ENCODE measurements at places on chromosomes 7 and 10.

GRCh38 chr7:122225874-122226273, 78.7 kb downstream of the FEZF1 start:
- DNase-seq = no peak

GRCh38 chr7:102451371-102452054, 13.2 kb downstream of the ALKBH4 start:
- no peak for DNase-seq

DNA sequence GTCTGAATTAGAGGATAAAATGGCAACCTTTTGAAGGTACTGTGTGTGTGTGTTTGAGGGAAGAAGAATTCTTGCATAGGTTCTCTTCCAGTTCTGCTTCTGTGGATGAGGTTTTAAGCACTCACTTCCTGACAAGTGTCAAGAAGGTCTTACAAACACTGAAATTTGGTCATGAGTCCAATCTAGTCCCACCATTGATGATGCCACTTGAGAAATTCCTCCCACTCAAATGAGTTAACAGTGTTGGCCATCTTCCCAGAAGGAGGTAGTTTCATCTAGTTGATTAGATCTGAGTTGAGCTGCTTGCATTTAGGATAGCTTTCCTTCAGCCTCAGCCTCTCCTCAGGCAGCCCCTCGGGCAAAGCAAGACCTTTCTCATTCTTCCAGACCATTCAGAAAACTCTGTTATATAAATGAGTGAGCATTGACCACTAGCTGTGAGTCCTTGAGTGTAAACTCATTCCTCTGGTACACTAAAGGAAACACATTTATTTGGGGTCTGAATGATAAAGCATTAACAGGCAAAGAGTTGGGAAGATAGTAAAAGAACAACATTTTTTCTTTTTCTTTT, 189.5 kb downstream of the TRIL start:
- peak; percentile 63 for DNase-seq

DNA sequence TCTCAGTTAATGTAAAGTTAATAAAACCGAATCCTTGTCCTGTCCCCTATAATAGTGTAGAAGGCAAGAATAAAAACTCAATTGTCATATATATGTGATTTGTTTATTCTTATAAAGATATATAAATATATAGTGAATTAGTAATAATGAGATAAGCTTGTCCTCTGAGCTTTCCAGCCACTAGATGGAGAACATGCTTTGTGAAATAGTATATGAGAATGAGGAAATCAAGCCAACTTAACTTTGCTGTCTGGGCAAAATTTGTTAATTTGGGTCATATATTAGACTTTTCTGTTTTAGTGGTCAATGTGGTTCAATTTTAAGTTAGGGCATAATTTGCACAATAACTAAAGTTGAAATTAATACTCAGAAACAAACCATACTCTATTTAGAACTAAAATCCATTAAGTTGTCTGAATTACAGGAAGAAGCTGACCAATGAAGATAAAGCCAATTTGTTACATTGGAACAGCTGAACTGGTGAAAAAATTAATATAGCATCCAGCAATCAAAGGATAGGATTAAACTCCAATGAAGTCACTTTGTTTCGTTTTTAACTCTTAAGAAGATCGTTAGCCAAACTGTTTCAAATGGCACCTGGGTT, 595.0 kb downstream of the ARL4A start:
- peak; percentile 28 for DNase-seq

- DNase-seq = peak; percentile 10
Observed at GRCh38 chr10:23422003-23422411, 16.9 kb upstream of the OTUD1 start.

DNA sequence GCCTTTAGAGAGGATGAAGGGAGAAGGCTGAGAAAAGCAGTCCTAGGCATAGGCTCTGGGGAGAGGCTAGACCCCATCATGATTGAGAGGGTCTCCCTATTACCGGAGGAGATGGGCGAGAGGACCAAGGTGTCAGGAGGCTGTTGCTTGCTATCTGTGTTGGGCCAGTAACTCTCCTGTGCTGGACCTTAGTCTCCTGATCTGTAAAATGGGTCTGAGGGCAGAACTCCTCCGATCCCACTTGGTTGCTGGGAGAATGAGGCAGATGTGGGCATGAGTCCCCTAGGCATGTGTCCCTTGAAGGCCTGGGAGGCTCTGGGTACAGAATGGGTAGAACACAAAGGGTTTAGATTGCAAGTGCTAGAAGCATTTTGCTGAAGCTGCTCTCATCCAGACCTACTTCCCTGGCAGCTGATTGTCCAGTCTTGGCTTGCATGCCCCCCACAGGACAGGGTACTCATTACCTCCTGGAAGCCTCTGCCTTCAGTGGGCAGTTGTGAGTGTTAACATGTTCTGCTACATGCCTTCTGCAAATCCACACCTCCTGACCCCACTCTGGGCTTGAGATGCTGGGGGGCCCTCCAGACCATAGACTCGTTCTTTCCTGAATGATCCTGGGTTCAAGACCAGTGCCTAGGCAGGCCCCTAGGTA, 4.4 kb downstream of the ZMIZ1 start:
- DNase-seq = no peak

DNA sequence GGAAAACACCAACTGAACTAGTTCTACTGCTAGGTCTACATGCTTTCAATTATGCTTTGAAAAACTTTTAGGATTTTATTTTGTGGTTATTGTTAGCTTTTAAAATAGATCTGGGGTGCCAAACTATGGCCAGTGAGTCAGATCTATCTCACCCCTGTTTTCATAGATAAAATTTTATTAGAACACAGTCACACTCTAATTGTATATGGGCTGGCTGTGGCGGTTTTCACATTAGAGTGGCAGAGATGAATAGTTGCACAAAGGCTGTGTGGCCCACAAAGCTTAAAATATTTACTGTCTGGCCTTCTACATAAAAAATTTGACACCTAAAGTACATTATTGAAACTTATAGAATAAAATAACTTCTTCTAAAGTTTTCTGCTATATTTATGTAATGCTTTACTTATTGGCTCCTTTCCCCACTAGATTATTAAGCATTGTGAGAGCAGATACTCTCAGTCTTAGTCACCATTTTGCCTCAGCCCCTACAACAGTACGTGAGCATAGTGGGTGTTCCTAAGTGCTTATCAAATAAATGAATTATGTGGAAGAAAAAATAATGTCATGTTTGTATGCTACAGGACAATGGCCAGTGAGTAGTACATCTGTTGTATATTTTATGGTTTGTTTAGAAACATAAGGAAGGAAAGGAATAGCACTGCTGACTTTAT, 5.4 kb upstream of the SUV39H2 start:
- peak; percentile 64 for DNase-seq

DNA sequence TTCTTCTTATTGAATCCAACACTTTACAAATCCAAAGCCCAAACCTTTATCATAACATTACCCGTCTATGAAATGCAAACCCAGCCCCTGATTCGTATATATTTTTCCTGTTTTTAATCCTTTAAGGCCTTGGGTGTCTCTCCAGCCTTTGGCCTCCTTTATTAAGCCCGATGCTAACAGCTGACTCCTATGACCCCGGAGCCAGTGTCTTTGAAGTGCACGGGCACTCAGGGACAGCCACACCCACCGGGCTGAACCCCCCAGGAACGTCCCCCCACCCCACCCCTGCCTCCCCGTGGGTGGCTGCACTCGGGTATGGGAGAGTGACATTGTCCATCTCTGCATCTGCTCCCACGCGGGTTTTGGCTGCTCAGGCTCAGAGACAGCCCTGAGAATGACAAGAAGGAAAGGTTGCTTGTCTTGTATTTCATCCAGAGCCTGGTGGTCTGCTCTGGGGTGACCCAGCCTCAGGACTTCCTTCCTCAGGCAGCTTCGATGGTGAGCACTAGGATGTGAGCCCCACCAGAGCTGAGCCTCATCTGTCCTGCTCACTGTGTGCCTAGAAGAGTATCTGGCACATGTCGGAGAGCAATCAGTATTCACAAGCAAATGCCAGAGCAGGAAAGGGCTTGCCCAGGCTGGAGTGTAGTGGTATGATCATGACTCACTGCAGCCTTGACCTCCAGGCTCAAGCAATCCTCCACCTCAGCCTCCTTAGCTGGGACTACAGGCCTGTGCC, 210.4 kb downstream of the SKIDA1 start:
- DNase-seq = no peak

DNA sequence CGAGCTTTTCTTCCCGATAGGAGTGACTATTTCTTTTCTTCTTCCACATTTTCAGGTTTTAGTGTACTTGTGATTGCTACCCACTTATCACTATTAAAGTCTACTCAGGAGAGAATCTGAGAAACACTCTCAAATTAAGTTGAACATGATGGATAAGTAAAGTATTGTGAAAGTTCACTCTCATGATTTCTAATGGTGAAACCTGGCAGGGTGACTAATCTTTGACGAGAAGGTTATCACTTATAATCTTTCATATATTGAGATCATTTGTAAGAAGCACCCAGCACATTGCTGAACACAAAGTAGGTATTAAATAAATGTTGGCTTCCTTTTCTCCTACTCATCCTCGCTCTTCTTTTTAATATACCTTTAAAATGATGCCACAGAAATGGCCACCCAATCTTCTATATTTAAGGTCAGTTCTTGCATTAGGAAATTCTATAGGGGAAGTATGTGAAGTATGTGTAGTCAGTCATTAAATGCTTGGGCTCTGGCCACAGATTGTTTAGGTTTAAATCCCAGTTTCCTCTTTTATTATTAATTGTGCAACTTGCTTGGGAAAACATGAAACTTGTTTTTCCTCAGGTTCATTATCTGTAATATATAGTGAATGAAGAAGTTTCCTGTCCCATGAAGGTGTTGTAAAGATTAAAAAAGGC, 3.1 kb upstream of the CFTR start:
- no peak for DNase-seq

DNA sequence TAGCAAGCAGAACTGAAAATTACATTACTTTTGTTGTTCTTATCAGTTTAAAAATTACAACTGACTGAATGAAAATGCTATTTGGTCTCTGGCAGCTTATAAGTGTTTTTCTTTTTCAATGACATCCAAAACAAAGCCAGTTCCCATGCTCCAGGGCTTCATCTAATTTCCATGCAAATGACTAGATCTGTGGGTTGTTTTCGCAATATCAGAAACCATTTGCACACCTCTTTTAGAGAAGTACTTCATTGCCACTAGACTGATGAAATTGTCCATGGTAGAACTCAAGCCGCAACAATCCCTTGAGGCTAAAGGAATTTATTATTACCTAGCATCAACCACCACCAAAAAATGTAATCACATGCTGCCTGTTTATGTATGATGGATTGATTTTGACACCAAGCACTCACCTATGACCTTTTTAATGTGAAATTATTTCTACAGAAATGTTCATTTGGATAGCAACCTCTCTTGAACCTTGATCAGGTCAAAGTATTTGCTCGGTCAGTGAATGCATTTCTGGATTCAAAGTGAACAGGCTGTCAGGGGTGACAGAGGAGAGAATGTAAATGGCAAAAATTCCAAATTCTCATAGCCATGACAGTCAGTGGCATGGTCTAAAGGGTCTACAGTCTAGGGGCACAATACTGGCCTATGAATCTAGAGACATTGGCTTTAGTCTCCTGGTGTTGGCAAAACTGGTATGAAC, 769.3 kb downstream of the SORCS1 start:
- no peak for DNase-seq

- DNase-seq = no peak
Observed at GRCh38 chr7:3955751-3956696, 655.0 kb downstream of the SDK1 start.

DNA sequence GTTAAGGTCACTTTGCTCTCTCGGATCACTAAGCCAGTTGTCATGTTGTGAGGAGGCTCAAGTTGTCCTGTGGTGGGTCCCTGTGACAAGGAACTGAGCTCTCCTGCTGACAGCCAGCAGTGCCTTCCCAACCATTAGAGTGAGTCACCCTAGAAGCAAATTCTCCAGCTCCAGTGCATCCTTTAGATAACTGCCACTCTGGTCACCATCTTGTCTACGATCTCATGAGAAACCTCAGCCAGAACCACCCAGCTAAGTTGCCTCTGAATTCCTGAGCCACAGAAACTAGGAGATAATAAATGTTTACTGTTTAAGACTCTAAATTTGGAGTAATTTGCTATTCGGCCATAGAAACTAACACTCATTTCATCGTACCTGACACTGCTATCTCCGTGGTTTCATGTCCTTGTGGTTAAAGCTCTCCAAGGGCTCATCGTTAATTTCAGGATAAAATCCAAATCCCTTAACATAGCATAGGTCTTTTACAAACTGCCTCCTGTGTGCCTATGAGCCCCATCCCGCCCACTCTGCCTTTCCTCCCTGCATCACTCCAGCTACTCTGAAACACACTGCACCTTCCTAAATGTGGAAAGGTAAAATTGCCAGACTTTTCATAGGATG, 56.5 kb upstream of the WIPF3 start:
- no peak for DNase-seq

DNA sequence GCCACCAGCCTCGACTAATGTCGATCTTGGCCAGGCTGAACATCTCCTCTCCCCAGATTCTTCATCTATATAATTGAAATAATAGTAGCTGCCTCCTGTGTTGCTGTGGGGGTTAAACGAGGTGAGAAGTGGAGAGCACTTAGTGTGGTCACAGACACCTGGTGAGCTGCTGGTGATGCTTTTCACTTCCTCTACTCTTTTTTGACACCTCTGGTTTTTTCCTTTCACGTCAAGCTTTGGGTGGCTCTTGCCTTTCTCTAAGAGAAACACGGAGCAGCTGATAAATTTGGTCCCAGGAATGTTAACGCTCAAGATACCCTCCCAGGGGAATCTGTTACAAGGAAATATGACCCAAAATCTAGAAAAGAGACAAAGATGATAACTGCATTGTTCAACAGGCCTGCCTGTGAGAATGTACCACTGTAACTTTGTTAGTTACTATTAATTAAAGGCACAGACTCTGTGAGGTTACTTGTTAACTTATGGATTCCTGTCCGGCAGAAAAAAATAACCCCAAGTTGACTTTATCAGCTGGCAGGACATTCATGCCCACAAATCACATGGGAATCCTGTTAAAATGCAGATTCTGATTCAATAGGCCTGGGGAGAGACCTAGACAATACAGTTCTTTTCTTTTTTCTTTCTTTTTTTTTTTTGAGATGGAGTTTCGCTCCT, 9.5 kb upstream of the NPFFR1 start:
- DNase-seq = no peak

- DNase-seq = no peak
Observed at GRCh38 chr7:776992-777727, 50.1 kb upstream of the PRKAR1B start.

- DNase-seq = peak; percentile 83
Observed at GRCh38 chr7:78279032-78279431, 480.5 kb downstream of the PHTF2 start.

- DNase-seq = peak; percentile 17
Observed at GRCh38 chr7:111516612-111517011, 45.7 kb downstream of the IMMP2L start.

DNA sequence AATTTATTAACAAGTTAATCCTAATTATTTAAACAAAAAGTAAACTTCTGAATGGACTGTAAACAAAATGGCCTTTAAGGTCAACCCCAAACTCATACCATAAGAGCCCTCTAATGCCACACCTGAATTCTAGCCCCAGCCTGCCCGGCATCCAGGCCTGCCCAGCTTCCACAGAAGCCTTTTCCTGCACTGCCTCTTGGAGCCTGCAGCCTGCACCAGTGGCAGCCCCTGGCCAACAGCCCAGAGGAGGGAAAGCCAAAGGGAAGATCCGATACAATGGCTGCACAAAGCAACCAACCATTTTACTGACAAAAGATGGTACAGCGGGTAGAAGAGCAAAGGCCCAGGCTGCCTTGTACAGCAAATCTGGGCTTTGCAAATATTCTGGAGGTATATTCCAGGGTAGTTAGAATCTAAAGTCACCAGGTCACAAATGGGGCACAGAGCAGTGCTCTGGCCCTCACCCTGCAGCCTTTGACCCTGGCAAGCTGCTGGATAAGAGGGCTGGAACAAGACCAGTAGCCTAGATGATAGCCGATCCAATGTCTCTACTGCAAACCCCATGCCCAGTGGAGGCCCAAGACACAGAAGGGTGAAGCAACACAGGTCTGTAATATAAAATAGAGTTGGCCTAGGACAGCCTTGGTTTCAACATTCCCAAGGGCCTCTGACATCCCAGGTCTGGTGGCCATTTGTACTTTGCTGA, 12.5 kb upstream of the CH25H start:
- no peak for DNase-seq
